Fibroblast of villous mesenchyme (primary cell): ENCODE measurements at places on chromosomes 4 and X. TPM values are rescaled to one million over a fixed set of nuclear protein-coding genes. Genes with fewer than 3 reads are reported as not detected.

DNA sequence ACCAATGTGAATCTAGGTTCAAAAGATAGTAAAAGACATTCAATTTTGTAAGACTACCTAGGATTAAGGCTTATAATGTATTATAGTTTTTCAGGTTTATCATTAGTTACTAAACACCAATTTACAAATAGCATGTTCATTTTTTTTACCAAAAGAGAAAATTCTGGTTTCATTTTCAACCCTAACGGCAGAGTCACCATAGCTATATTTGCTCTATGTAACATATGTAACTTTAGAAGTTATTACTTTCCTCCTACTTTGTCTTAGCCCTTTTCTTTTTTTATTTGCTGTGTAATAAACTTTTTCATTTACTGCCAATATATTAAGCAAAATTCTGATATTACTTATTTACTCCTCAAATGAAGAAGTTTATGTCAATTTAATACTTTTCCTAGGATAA, 639.6 kb downstream of the ARAP2 start:
- DNase-seq, result no peak

GRCh38 chrX:109959356-109959871, 43.5 kb upstream of the TMEM164 start:
- DNase-seq, result no peak

- DNase-seq, result no peak
Measured at GRCh38 chr4:24322511-24322910, 261.8 kb downstream of the DHX15 start.

DNA sequence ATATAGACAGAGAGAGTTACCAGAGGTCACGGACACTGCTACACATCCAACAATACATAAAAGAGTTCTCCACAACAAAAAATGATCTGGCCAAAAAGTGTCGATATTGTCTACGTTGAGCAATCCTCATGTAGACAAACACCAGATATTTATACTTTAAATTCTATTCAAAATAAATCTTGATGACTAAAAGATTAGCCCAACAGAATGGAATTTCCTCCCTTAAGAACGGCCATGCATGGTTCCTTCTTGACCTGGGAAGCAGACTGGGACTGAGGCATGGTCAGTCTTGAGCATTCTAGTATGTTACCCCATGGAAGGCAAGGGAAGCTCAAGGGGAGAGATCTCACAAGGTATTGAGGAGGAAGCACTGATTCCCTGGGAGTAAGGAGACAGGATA, 43.5 kb downstream of the LHFPL1 start:
- DNase-seq, result peak; percentile 1

- DNase-seq, result no peak
Measured at GRCh38 chr4:129972257-129972656, 876.3 kb downstream of the C4orf33 start.

DNA sequence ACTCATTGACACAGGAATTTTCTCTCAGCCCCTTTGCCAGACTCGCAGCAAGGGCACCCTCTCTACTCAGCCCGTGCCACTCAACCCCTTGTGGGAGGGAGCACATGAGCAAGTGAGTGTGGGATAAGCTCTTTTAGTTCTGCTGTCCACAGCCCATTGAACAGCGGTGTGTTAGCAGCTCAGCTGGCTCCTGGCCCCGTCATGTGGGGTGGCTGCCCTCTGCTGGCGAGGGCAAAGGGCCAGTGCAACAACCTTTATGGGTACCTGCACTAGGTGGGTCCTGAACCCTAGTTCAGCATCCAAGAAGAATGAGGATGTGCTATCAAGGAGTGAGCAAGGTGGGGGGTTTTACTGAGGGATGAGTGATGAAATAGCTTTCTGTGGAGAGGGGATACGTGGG, 85.0 kb upstream of the ZNF81 start:
- DNase-seq, result peak; percentile 19

DNA sequence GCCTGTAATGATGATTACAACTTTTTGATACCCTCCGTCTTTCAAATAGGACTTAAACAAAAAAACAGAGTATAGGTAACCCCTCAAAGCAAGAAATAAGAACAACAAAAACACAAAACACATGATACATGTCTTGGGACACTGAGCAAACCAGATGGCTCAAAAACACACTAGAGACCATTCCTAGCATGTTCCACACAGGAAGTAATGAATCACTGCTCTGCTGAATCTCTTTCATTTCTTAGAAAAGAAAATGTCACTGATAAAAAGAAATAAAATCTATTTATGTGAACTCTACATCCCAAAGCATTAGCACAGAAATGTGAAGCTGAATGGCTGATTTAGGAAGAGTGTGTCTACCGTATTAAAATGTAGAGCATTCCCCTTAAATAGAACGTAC, 134.5 kb upstream of the IL15 start:
- DNase-seq, result peak; percentile 63

DNA sequence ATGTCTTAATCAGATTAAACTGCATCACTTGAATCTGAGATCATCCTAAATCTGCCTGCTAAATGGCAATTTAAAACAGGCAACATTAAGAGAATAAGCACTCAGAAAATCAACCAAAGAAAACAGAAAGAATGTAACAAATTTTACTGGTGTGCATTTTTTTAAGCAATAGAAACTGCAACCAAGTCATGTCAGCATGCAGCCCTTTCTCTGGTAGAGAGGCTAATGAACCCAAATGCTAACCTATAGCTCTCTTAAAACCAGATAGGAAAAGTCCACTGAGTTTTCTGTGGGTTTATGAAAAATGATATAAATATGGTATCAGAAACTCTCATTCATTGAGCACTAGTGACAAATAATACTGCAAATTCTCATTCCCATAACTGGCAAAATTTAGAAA, 35.6 kb downstream of the COL25A1 start:
- no peak for DNase-seq

Gene SOX3
- total RNA-seq, result not detected in 2 replicates

Gene FTHL17
- total RNA-seq, result not detected in 2 replicates

Gene MAGEA9B
- total RNA-seq, result under 0.01 TPM in 1 of 2 replicates, not detected in the other
